ENCODE measurements at places on chromosomes 6 and 20.

- DNase-seq, result no peak
Measured at GRCh38 chr6:30198166-30199084, 14.8 kb downstream of the TRIM26 start.

GRCh38 chr6:35328108-35328723 lies 14.1 kb upstream of the PPARD start:
- DNase-seq, result no peak

- DNase-seq, result peak; percentile 89
Measured at GRCh38 chr6:30463651-30464618, 25.4 kb upstream of the HLA-E start.

- DNase-seq, result no peak
Measured at GRCh38 chr20:50579511-50579910, 69.3 kb downstream of the PTPN1 start.

DNA sequence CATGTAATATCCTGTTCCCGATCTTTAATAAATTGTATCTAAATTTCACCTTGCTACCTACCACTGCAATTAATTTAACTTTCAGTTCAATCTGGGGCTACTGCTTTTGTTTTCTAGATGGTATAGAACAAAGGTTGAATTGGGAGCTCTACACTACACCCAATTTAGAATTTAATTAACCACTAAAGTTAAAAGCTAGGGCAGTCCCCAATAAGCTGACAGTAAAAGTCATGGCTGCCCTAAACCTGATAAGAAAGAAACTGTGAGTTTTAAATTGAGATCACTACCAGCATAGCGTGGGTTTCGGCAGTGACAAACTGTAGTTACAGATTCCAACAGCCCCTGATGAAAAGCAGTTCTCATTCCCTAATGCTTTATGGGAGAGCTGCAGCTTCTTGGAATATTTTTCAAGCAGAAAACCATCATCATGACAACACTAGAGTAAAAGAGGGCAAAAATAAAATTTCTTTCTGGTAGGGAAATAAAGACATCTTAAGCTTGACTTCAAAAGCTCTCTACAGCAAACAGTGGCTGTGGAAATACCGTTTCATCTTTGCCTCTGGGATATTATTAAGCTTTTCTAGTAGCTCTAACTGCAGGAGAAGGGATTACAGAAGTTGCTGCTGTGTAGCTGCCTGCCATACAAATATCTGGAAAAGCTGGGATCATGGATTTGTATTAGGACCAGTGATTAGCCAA lies 1372.1 kb downstream of the EPHA7 start:
- DNase-seq, result no peak
